Myometrial cell (primary cell): ENCODE measurements at places on chromosomes 7 and 10. TPM values are rescaled to one million over a fixed set of nuclear protein-coding genes. Genes with fewer than 3 reads are reported as not detected.

Gene PPP1R9A
- total RNA-seq, result not detected in 2 replicates

Gene ADIRF
- total RNA-seq, result 35.6 and 35.7 TPM in 2 replicates

Gene HTR5A
- total RNA-seq, result not detected in 2 replicates

Gene VPS37D
- 3.7 and 5.2 TPM in 2 replicates for total RNA-seq

Gene AASS
- 20.5 and 23.6 TPM in 2 replicates for total RNA-seq

Gene PLCE1
- 2.3 and 3.5 TPM in 2 replicates for total RNA-seq

Gene C10orf105
- not detected in 2 replicates for total RNA-seq

Gene ABCA13
- total RNA-seq, result not detected in 2 replicates

Gene TRPV6
- total RNA-seq, result not detected in 2 replicates

Gene CPVL
- total RNA-seq, result 2.6 TPM in 1 of 2 replicates, not detected in the other

Gene PRPS1L1
- total RNA-seq, result not detected in 2 replicates

Gene SCART1
- under 0.01 and 0.18 TPM in 2 replicates for total RNA-seq

Gene LRRC17
- 104 and 108 TPM in 2 replicates for total RNA-seq

Gene ACTR3C
- total RNA-seq, result 4.6 TPM in 1 of 2 replicates, not detected in the other
